ENCODE measurements at places on chromosomes 2 and 18. TPM values are rescaled to one million over a fixed set of nuclear protein-coding genes. Genes with fewer than 3 reads are reported as not detected.

Gene ZNF397
- 23.8 TPM for total RNA-seq

Gene PROM2
- 11.9 TPM for total RNA-seq

Gene NFATC1
- 20.8 TPM for total RNA-seq

Gene AQP12B
- total RNA-seq = not detected

Gene CTIF
- total RNA-seq = 19.7 TPM

Gene OTX1
- total RNA-seq = 13.1 TPM

Gene KLF7
- 15.4 TPM for total RNA-seq

Gene INPP5D
- total RNA-seq = 1.8 TPM

Gene SERPINB11
- total RNA-seq = not detected

Gene ELOA2
- not detected for total RNA-seq

Gene SH3YL1
- total RNA-seq = 32.8 TPM

Gene CSRNP3
- 0.05 TPM for total RNA-seq

Gene LYPD6B
- total RNA-seq = 6.1 TPM

Gene EFEMP1
- 0.34 TPM for total RNA-seq

Gene TBR1
- 0.17 TPM for total RNA-seq

Gene LRRC30
- total RNA-seq = not detected

Gene GCKR
- not detected for total RNA-seq

Gene RAX
- not detected for total RNA-seq

Gene TEX44
- total RNA-seq = not detected

Gene DYNAP
- not detected for total RNA-seq

Gene PFN4
- total RNA-seq = not detected
